ENCODE measurements at places on chromosomes 7 and 10.

- DNase-seq: no peak
Measured at GRCh38 chr10:112960151-112960681, 10.2 kb downstream of the TCF7L2 start.

DNA sequence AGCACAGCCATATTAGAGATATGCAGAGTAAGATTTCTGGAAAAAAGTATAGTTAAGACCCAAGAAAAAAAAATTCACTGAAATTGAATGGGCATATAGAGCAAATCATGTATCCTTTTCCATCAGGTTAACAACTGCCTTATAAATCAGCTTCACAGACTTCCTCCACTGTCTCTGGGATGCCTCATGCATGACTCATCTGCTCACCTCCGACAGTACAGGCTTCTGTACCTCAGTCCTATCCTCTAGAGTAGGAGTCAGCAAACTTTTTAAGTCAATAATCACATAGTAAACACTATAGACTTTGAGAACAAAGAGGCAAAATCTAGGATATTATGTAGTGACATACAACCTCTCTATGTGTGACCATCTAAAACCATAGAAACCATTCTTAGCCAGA lies 211.6 kb upstream of the SP8 start:
- DNase-seq: no peak

DNA sequence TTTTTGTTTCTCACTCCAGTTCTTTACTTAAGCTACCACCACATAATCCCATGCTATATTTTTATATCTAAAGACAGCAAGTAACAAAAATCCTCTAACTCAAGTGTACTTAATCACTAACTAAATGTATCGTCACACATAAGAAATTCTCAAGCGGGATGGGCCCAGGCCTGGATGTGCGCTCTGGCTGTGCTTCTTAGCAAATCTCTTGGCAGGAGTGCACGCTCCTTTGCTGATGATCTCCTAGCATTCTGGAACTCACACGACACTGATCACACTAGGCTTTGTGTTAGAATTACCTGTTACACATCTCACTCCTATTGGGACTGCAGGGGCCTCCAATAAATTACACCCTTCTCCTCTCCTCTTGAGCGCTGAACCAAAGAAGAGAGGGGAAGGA lies 46.7 kb upstream of the CALD1 start:
- DNase-seq: no peak

GRCh38 chr7:80858141-80858903 lies 60.5 kb downstream of the SEMA3C start:
- DNase-seq: peak; percentile 29

DNA sequence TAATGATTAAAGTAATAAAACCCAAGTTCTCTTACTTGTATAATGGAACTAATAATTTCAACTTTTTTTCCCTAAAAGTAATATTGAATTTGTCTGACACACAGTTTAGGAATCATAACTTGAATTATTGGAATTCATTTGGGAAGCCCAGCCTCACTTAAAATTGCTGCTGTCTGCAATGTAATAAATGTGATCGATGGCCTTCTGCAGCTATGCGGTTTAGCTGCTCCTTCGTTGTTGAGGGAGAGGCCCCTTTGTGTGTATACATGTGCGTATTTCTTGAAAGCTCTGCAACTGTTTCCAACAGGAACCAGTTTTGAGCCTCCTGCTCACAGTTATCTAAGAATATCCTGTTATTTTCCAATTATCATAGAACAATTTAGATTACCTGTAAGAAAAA lies 152.5 kb downstream of the AKR1D1 start:
- DNase-seq: no peak

GRCh38 chr7:49639808-49640207 lies 133.6 kb upstream of the VWC2 start:
- DNase-seq: no peak

DNA sequence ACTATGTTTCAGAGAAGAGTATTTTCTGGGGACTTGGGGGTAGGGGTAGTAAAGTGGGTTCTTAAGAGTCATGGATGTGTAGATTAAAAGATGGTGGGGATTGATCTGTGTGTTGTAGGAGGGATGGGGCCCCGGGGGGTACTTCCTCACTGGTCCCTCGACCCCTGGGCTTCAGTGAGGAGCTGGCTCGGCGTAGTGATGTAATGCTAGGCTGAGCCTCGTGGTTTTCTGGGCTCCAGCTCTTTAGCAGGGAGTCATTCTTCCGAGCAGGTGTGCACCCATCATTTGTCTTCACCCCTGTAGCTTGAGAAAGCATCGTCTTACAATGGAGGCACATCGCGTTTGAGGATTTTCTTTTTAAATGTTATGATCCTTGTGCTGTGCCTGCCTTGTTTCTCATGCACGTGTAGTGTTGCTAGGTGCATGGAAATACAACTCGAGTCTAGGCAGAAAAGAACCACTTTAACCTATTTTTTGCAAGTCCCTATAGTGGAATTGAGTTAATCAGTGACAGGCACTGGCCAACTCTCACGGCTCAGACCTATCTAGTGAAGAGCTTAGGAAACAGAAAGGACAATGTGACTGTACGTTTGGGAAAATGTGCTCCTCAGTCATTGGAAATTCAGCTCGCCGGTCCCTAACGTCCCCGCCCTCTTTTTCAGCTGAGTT lies 106.1 kb upstream of the BTBD16 start:
- DNase-seq: no peak

GRCh38 chr7:132059141-132059540 lies 502.7 kb upstream of the PODXL start:
- no peak for DNase-seq

- DNase-seq: no peak
Measured at GRCh38 chr7:81140775-81141174, 221.9 kb upstream of the SEMA3C start.

- DNase-seq: no peak
Measured at GRCh38 chr10:21170216-21170615, 273.1 kb upstream of the NEBL start.

- DNase-seq: no peak
Measured at GRCh38 chr7:92669616-92670165, 79.5 kb upstream of the FAM133B start.

GRCh38 chr10:132065491-132066105 lies at the start of gene JAKMIP3:
Gene JAKMIP3, plus strand, starts transcription at chr10:132065946. Its CDS starts 38,863 bp downstream, at chr10:132104809.
- DNase-seq: peak; percentile 91

Measured in AG04450 (cell line).